ENCODE measurements at places on chromosomes 16 and 17.

DNA sequence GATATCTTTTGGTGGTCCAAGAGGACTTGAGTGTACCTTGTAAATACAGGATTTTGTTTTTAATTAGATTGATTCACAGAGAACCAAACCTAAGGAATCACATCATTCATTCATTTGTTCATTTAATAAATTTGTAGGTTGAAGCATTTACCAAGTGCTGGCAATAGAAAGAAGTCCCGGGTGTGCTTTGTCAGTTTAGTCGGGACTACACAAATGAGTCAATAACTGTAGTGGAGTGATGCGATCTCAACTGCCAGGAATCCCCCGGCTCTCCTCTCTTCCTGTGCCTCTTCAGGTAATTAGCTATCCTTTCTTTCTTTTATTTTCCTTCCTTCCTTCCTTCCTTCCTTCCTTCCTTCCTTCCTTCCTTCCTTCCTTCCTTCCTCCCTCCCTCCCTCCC, 1.4 kb upstream of the WWOX start:
- DNase-seq = no peak

- no peak for DNase-seq
These were observed 10.1 kb upstream of the MSI2 start for GRCh38 chr17:57246257-57246656.

GRCh38 chr17:39104046-39104445, 47.4 kb downstream of the PLXDC1 start:
- DNase-seq = no peak

- DNase-seq = no peak
These were observed 132.0 kb downstream of the ANKRD11 start for GRCh38 chr16:89358030-89359005.

- peak; percentile 69 for DNase-seq
These were observed 108.5 kb upstream of the CCL2 start for GRCh38 chr17:34146440-34147043.

- no peak for DNase-seq
These were observed 100.0 kb downstream of the METRNL start for GRCh38 chr17:83179374-83179773.

DNA sequence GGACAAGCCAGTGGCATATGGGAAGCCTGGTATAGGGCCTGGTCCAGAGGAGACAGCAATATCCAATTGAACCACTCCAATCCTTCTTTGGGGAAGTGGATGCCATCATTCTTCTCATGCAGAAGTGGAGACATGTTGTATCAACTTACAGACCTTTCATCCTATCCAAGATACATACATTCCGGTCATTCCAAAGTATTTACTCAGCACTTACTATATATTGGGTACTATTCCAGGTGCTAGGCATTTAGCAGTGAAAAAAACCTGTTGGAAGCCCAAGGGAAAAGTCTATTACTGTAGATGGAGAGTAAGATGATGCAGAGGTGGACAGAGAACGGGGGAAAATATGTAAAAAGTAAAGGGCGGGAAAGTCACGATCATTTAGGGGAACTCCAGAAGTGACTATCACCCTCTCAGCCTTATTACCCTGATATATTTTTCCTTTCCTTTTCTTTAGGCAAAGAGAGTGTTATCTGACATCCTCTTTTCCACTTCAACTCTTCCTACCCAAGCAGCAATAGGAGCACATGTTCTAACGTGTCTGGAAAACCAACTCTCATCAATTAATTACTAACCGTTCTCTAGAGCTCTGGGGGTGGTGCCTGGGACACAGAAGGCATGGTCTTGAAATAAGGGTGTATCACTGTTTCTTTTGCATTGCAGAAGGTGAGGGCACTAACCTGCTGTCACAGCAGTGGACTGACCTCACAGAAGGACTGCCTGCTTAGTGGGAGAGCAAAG, 210.1 kb upstream of the MAF start:
- DNase-seq = no peak

DNA sequence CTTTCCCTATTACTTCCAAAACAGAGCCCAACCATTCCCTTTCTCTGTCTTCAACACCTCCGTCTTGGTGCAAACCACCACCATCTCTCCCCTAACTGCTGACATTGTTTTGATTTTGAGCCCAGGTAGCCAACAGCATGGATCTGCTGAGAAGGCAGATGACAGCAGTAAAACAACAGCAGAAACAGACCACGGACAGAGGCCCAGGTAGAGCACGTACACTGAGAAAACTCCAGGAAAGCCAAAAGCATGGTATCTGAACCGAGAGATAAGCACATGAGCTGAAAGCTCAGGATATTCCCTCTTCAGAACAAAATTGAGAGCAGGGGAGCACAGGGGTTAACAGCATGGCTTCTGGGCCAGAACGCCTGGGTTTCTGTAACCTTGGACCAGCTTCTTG, 18.9 kb upstream of the MAP3K14 start:
- no peak for DNase-seq

GRCh38 chr17:44200478-44201155, 933 bp upstream of the ATXN7L3 start:
- no peak for DNase-seq

GRCh38 chr17:74008196-74008595, 195.3 kb upstream of the RPL38 start:
- DNase-seq = peak; percentile 70

DNA sequence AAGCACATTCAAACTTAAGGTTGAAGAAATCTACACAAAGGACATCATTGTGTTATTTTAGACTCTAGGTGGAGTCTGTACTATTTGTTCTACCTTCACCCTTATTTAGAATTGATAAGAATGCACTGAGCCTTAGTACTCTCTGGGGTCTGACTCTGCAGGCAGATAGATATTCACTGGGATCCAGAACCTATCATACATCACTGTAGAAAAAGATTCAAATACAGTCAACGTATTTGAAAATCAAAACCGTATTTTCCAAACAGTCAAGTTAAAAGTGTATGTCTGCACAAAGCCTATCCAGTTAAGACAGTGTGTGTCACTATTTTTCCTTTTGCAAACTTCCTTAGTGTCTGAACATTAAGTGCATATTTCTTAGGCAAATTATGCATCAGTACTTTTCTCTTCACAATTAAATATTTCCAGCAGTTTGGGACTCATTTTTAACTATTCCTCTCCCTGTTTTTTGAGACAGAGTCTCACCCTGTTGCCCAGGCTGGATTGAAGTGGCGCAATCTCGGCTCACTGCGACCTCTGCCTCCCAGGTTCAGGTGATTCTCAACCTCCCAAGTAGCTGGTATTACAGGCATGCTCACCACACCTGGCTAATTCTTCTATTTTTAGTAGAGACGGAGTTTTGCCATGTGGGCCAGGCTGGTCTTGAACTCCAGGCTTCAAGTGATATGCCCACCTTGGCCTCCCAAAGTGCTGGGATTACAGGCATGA, 22.3 kb downstream of the MOSMO start:
- no peak for DNase-seq

GRCh38 chr17:62963296-62963695, 2.7 kb upstream of the TANC2 start:
- no peak for DNase-seq

DNA sequence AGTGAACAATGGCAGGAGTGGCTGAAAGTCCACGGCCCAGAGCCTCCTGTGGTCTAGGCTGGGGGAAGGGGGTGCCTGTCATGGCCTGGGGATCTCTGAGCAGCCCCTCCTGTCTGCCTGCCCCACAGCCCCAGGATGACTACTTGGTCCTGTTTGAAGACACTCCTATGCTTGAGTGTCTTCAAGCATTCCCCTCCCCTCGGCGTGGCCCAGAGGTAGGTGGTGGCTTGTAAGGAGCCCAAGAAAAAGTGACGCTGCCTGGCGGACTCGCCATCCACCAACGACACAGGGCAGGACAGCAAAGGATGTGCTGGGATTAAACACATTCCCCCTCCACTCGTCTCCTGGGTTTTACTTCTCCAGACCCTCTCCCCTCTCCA, 5.7 kb downstream of the SULT1A1 start:
- no peak for DNase-seq

- DNase-seq = no peak
These were observed 16.6 kb downstream of the NOS2 start for GRCh38 chr17:27783440-27784350.

GRCh38 chr16:3611146-3611975, at the start of gene SLX4:
Gene SLX4, minus strand, starts transcription at chr16:3611606. Its CDS starts 2,642 bp downstream, at chr16:3608964.
- DNase-seq = peak; percentile 95

DNA sequence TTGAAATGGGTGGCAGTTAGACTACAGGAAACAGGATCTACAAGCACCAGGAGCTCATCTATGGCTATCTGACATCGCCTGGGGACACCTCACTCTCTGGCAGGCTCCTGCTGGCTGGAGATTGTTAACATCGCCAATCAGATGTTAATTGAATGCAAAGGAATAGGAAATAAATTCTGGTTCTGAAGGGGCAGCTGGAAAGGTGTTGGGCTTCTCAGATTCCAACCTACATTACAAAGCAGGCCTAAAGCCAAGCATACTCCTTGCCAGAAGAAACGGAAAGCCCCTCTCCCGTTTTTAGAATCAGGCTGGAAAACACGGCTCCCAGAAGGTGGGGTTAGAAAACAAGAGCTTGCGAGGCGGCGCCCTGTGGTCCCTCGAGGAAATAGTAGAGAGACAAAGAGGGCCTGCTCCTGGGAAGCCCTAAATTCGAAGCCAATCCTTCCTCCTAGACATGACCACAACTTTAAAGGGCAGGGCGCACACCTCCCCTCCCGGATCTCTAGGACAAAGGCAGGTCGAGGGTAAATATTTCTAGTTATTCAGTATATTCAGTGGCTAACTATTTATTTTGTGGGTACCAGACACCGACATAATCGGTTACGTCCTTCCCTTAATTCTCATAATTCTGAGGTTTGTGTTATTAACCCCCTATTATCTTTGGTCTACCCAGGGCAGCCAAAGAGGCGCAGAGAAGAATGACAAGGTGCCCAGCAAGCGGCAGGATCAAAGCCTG, 763 bp upstream of the TOM1L1 start:
- DNase-seq = peak; percentile 86

DNA sequence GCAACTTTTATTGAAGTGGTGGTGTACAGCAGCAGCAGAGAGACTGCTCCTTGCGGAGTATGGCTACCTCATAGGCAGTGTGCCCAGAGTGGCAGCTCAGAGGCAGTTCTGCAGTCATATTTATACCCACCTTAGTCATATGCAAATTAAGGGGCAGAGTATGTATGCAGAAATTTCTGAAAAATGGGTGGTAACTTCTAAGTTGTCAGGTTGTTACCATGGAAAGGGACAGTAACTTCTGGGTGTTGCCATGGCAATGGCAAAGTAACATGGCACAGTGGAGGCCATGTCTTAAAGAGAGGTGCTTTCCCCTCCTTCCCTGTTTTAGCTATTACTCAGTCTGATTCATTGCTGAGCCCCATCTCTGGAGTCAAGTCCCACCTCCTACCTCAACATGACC, 53.4 kb downstream of the MEOX1 start:
- no peak for DNase-seq
